T-helper 17 cell (primary cell): ENCODE measurements at places on chromosomes 2 and 18. TPM values are rescaled to one million over a fixed set of nuclear protein-coding genes. Genes with fewer than 3 reads are reported as not detected.

- no peak for DNase-seq
These were observed 62.4 kb downstream of the NCAPH start for GRCh38 chr2:96397756-96398530.

- DNase-seq, result no peak
These were observed 19.4 kb upstream of the DSC3 start for GRCh38 chr18:31061945-31062344.

GRCh38 chr2:207792244-207792785 lies 22.6 kb upstream of the FZD5 start:
- DNase-seq, result no peak

The ALLC gene
- total RNA-seq, result not detected
